Activated T-helper 1 cell treated with anti-CD3 and anti-CD28 coated beads, Interleukin-12 subunit alpha, Interleukin-12 subunit beta, Interleukin-2, Interleukin-4 antibody, amounts not matched to agents 30 ng/mL and 10 ng/mL and 1 ng/mL, durations not matched to agents 14 hours and 24 hours and 36 hours (primary cell): ENCODE measurements at places on chromosomes 7 and 10. TPM values are rescaled to one million over a fixed set of nuclear protein-coding genes. Genes with fewer than 3 reads are reported as not detected.

DNA sequence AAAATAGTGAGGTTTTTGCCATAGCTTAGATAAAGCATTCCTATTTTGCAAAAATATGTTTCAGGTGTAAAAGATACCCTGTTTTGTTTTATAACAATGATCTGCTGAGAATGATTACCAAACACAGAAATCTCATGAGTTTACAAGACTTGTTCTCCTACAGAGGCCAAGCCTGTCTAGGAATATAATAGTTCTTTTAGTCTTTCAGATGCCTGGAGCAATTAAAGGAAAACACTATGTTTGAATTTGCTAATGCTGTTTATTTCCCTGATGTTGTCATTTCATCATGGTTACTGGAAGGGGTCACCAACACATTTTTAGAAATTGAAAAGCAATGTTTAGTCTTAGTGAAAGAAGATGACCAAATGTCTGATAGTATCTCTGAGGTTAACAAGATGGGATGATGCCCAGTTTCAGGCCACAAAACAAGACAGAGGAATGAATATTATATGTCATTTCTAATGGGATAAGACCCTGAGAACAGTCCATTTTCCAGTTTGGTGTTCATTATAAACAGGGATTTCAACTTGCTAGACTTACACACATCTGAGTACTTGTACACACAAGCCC, 559.9 kb downstream of the INHBA start:
- H3K27ac ChIP-seq: no peak overlapping the region
- no peaks in the 10 kb centered on the region for H3K36me3 ChIP-seq
- H3K4me1 ChIP-seq: no peaks in the 10 kb centered on the region
- no peak overlapping the region for H3K4me3 ChIP-seq

DNA sequence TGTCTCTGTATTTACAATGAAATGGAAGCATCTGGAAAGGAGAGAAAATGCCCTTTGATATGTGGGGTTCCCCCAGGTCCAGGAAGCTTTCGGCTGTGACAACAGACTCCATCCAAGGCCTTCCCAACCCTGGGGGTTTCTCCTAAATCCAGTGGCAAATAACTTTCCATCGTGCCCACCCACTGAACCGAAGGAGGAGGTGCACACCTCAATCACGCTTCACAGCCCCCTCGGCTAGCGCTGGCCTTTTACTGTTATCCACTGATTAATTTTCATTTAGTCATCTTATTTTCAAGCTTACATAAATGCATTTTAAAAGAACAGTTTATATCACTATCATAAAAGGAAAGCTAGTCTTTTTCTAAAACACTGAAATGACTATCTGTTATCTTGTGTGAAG, 286.8 kb upstream of the ZMIZ1 start:
- H3K4me1 ChIP-seq: no peaks in the 10 kb centered on the region
- no peak overlapping the region for H3K4me3 ChIP-seq
- H3K27ac ChIP-seq: no peak overlapping the region
- no peaks in the 10 kb centered on the region for H3K36me3 ChIP-seq
- H3K27me3 ChIP-seq: peaks cover 4% of the 10 kb centered on the region

- no peak overlapping the region for H3K4me3 ChIP-seq
- H3K27ac ChIP-seq: peak overlapping the region; percentile 1
- peaks cover 7% of the 10 kb centered on the region for H3K36me3 ChIP-seq
- DNase-seq: no peak
- H3K4me1 ChIP-seq: peaks cover 5% of the 10 kb centered on the region
- H3K27me3 ChIP-seq: no peaks in the 10 kb centered on the region
These were observed 38.1 kb downstream of the ADAP1 start for GRCh38 chr7:916291-916941.

DNA sequence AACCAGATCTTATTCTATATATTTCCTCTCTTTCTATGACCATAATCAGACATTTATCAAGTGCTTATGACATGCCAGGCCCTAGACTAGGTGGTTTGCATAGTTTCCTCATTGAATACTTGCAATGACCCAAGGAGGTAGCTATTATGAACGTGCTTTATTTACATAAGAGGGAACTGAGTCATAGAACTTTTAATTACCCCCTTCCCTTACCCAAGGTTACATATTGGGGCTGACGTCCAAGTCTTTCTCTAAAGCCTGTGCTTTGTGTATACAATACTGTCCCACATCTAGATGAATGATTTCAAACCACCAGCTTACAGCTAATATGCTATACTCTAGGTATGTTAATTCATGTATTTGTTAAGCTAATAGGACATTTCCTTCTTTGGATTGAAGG, 91.9 kb upstream of the NPY start:
- H3K27ac ChIP-seq: no peak overlapping the region
- no peak for DNase-seq
- H3K4me1 ChIP-seq: no peaks in the 10 kb centered on the region
- H3K27me3 ChIP-seq: peaks cover 5% of the 10 kb centered on the region

The COL28A1 gene
- total RNA-seq: not detected in 2 replicates

DNA sequence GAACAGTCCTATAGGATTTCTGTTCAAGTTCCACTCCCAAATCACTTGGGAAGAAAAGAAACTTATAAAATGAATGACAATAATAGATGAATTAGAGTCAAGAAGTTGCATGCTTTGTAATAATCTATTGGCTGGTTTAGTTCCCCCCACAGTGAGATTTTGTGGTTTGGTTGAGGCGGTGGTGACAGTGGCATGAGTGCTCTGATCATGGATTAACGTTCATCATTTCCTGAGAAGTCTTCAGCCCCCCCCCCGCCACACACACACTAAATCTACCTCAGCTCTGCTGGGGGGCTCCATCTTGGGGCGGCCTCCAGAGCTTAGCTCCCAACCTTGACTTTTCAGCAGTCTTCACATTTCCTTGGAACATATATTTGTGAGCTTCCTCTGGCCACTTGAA, 121.7 kb downstream of the ABCA13 start:
- no peak overlapping the region for H3K27ac ChIP-seq
- no peak for DNase-seq
- no peaks in the 10 kb centered on the region for H3K4me1 ChIP-seq
- no peaks in the 10 kb centered on the region for H3K27me3 ChIP-seq
- H3K36me3 ChIP-seq: no peaks in the 10 kb centered on the region

- peaks cover 21% of the 10 kb centered on the region for H3K36me3 ChIP-seq
- DNase-seq: no peak
- H3K27me3 ChIP-seq: no peaks in the 10 kb centered on the region
- no peak overlapping the region for H3K27ac ChIP-seq
- no peak overlapping the region for H3K4me3 ChIP-seq
These were observed 14.6 kb downstream of the STX1A start for GRCh38 chr7:73704640-73705550.

The SCIN gene
- not detected in 2 replicates for total RNA-seq

DNA sequence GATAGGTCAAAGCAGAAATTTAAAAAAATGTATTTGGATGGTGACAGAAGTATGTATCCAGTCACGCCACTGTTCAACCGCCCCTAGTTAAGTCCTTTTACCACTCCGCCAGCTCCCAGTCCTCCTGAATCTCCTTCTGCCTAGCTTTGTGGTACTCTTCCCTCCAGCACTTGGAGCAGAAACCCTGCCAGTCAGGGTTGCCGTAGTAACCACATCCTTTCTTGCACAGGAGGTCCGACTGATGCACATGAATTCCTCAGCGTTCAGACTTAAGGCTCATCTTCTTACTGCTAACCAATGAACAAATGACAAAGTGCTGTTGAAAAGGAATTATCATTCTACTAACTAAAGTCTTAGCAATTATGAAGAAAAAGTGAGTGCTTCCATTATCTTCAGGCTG, 175.3 kb upstream of the KCTD7 start:
- no peak overlapping the region for H3K27ac ChIP-seq
- H3K27me3 ChIP-seq: no peaks in the 10 kb centered on the region
- H3K4me3 ChIP-seq: no peak overlapping the region
- H3K4me1 ChIP-seq: peaks cover 15% of the 10 kb centered on the region
- peaks cover 6% of the 10 kb centered on the region for H3K36me3 ChIP-seq

The SHH gene
- not detected in 2 replicates for total RNA-seq

- H3K27me3 ChIP-seq: peaks cover 12% of the 10 kb centered on the region
- H3K4me1 ChIP-seq: no peaks in the 10 kb centered on the region
- H3K4me3 ChIP-seq: no peak overlapping the region
- H3K27ac ChIP-seq: no peak overlapping the region
- no peak for DNase-seq
These were observed 37.0 kb upstream of the MINDY3 start for GRCh38 chr10:15897287-15897686.

The PILRA gene
- 9.6 and 9.9 TPM in 2 replicates for total RNA-seq

The AMZ1 gene
- total RNA-seq: 0.05 TPM in 1 of 2 replicates, not detected in the other

DNA sequence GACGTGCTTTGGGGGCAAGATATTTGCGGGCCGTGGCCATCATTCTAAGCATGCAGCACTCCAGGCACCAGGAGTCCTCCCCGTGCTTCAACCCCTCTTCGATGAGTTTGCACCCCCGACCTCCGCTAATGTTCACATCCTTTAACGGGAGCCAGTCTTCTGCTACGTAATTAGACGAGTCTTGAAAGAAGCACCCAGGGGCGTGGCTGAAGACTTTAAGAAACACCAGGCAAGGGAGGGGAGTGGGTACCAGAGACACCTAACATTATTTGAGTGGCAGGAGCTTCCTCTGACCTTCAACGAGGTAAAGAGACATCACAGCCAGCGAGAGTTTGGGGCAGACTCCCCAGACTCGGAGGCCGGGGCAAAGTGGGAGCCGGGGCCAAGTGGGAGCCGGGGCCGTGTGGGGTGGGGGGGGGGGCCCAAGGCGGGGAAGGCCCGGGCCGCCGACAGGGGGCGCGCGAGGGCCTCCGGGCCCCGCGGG, 31.1 kb upstream of the TOMM7 start:
- H3K27ac ChIP-seq: peak overlapping the region; percentile 94
- peaks cover 26% of the 10 kb centered on the region for H3K36me3 ChIP-seq
- peaks cover 28% of the 10 kb centered on the region for H3K4me1 ChIP-seq
- peak overlapping the region; percentile 89 for H3K4me3 ChIP-seq
- peak; percentile 58 for DNase-seq

DNA sequence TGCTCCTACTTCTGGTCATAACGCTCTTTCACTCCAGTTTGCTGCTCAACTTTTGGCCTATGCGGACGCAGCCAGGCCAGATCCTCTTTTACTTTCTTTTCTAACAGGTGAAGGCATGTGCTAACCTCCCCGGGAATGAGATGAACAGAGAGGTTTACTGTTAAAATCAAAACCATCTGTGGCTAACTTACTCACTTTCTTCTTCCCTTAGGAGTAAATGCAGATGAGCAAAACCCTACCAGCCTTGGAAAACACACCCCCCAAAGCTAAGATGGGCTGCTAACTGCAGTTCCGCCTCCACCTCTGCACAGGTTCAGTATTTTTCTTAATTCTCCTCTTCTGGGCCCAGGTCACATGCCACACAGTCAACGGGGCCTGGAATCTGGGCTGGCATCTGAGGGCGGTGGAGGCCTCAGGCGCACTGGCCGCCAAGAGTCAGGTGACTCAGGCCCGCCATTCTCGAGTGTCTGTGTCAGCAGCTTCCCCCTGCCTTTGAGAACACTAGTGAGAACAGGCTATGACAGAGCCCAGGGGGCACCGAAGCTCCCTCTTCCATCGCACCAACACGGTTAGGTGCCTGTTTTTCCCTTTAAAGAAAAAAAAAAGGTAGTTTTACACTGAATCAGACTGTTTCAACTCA, 11.1 kb downstream of the FAM53B start:
- DNase-seq: peak; percentile 32
- peak overlapping the region; percentile 53 for H3K4me3 ChIP-seq
- H3K27me3 ChIP-seq: peaks cover 2% of the 10 kb centered on the region
- peaks cover 59% of the 10 kb centered on the region for H3K4me1 ChIP-seq
- H3K36me3 ChIP-seq: peaks cover 41% of the 10 kb centered on the region

DNA sequence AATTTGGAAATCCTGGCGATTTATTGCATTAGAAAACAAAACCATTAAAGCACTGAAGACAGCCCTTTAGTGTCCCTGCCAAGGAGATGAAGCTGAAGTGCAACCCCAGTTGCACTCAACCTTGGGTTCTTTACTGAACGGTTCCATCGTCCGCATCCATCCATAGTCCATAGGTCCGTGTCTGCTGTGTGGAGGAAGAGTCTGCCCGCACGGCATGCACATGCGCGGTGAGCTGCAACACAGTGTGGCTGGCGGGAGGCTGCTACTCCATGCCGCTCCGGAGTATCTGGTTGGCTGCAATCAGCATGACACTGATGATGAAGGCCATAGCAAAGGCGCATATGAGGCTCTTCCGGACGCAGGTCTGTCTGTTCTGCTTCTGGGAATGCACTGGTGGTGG, 624.6 kb downstream of the CALN1 start:
- H3K4me3 ChIP-seq: no peak overlapping the region
- DNase-seq: no peak
- H3K4me1 ChIP-seq: no peaks in the 10 kb centered on the region
- no peak overlapping the region for H3K27ac ChIP-seq
- H3K36me3 ChIP-seq: no peaks in the 10 kb centered on the region

GRCh38 chr7:495326-495725, 24.3 kb downstream of the PDGFA start:
- H3K27ac ChIP-seq: no peak overlapping the region
- no peak for DNase-seq
- no peaks in the 10 kb centered on the region for H3K4me1 ChIP-seq
- H3K4me3 ChIP-seq: no peak overlapping the region
- H3K27me3 ChIP-seq: no peaks in the 10 kb centered on the region

The HPSE2 gene
- total RNA-seq: not detected in 2 replicates

The ZNF853 gene
- 0.41 and 0.42 TPM in 2 replicates for total RNA-seq

- DNase-seq: no peak
- H3K4me3 ChIP-seq: no peak overlapping the region
- no peaks in the 10 kb centered on the region for H3K36me3 ChIP-seq
- peaks cover 2% of the 10 kb centered on the region for H3K27me3 ChIP-seq
- no peaks in the 10 kb centered on the region for H3K4me1 ChIP-seq
These were observed 586.1 kb downstream of the SDK1 start for GRCh38 chr7:3887096-3887690.

- no peak overlapping the region for H3K4me3 ChIP-seq
- no peaks in the 10 kb centered on the region for H3K36me3 ChIP-seq
- H3K27me3 ChIP-seq: peaks cover 8% of the 10 kb centered on the region
- no peak overlapping the region for H3K27ac ChIP-seq
These were observed 17.0 kb upstream of the ADAMTS14 start for GRCh38 chr10:70655316-70655715.

DNA sequence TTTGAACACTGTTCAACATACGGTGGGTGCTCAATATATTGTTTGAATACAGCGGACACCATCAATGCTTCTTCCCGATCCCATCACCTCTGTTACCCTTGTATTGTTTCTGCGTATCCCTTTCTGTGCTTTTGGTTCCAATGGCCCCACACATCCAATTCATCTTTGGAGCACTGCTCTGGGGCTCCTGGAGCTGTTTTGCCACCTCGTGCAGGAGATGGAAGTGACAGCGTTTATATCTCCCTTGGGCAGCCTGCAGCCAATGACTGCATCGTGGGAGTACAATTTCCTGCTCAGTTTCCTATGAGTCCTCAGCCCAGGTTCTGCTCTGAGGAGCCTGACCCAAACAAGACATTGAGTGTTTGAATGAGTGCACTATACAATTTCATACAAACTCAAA, 50.2 kb upstream of the PIK3CG start:
- no peak for DNase-seq
- no peak overlapping the region for H3K27ac ChIP-seq
- no peak overlapping the region for H3K4me3 ChIP-seq

- no peak overlapping the region for H3K4me3 ChIP-seq
- no peaks in the 10 kb centered on the region for H3K4me1 ChIP-seq
- no peaks in the 10 kb centered on the region for H3K27me3 ChIP-seq
- no peak for DNase-seq
- H3K27ac ChIP-seq: no peak overlapping the region
These were observed 19.8 kb downstream of the CNTNAP2 start for GRCh38 chr7:146136357-146136875.
